ENCODE measurements at places on chromosomes 3 and 15.

GRCh38 chr3:143207338-143207961 lies 87.9 kb downstream of the CHST2 start:
- DNase-seq, result no peak

DNA sequence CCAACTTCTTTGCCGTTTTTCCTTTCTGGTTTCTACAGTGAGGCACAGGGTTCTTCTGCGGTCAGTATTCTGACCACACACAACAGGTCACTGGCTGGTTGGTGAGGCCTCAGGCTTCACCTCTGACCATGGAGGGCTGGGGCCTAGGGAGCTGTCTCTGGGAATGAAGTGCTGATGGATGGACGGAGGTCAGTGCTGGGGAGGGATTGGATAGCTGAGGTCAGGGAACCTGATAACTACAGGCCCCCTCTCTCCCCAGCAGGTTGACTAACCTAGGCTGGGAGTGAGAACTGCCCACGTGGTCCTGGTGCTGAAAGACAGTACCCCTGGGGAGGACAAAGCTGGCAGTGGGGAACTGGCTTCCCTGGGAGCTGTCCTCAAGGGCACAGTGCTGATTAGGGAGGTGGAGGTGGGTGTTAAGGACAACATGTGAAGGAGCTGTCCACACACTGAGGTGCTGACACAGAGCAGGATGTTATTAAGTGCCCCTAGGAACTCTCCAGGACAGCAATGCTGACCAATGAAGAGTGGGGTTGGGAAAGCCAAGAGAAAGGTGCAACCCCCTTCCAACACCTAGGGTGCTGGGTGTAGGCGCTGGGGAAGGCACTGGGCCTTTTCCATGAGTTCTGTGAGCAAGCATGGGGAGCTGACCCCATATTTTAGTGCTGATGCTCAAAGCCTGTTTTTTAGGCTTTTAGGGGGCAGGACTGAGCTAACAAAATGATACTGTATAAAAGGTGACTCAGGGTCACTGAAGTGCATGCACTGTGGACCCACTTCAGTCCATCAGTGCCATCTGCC lies 45.2 kb downstream of the ATP2B2 start:
- DNase-seq, result peak; percentile 13

- DNase-seq, result no peak
Measured at GRCh38 chr15:47398594-47398993, 318.7 kb upstream of the SEMA6D start.

DNA sequence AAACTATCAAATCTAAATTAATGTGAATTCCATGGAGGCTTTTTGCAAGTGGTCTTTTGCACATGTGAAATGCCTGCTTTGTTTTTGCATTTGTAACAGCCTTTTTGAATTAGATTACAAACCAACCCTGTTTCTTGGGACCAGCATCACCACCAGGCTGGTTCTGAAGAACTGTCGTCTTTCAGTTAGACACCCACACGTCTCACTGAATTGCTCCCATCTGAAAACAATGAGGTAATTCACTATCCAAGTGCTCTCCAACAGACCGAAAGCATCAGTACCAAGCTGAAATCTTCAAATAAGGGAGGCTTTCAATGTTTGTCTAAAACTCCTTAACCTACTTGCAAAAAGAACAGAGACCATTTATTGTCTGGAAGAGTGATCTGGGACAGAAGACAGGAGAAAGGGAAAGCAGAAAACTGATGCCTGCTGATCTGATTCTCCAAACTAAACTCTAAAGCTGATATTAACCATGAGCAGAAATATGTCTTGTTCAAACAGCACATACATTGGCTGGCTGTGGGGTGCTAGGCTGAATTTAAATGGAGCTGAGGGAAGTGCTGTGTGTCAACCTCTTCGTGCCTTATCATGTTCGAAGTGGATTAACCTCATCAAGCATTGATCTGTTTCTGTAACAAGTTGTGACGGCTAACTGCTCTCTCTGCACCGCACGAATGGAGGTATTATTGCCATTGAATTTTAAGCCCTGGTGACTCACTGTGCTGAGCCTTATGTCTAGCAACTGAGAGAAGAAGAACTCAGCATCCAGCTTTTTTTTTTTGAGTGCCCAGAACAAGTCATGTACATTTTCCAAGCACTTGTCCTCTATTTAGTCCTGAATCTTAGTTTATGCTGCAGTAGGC lies 213.7 kb upstream of the P2RY1 start:
- no peak for DNase-seq

- DNase-seq, result no peak
Measured at GRCh38 chr3:67946436-67946835, 292.0 kb upstream of the SUCLG2 start.

Measured in activated naive CD4-positive, alpha-beta T cell (primary cell).